ENCODE measurements at places on chromosomes 5 and 9. TPM values are rescaled to one million over a fixed set of nuclear protein-coding genes. Genes with fewer than 3 reads are reported as not detected.

Gene KDM4C
- 28.9 TPM for total RNA-seq

Gene CDH6
- 5.7 TPM for total RNA-seq

Gene CDKN2B
- 77.2 TPM for total RNA-seq

Gene SPINK7
- total RNA-seq, result not detected

Gene HEMGN
- not detected for total RNA-seq

Gene HTR4
- not detected for total RNA-seq

Gene NSUN2
- total RNA-seq, result 41.8 TPM

Data from placental pericyte (primary cell).